ENCODE measurements at places on chromosomes 2 and 18.

DNA sequence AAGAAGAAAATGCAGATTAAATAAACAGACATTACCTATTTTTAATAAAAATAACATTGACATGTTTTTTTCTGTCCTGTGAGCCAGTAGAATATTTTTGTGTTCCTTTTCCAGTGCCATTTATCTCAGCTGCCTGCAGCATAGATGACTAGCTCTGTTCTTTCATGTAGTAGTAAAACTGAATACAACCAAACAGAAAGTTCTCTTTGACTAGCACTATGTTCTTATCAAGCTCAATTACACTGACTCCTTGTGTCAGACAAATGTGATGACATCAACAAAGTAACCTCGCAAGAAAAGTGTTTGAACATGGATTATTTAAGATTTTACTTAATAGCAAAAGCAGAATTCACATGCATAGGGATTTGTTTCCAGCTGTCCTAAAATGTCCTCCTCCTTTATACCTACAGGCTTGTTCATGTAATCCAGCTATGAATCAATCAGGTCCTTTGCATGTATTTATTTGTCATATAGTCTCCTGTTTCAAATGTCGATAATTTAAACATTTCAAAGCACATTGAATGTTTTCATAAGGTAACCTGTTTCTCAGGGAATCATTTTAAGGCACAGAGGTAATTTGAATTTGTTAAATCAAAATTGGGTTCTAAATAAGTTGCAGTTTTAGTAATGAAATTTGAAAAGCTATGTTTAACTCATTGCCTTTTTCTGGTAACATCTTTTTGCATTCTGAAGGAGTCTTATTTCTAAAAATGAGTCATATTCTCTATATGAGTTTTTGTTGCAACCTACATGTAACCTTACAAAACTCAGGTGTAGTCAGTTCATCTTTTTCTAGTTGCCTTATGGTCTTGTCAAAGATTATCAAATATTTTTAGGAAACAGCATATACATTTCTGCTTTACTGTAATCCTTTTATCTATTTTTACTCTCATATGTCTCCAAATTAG, 215.3 kb upstream of the GULP1 start:
- no peak for DNase-seq

DNA sequence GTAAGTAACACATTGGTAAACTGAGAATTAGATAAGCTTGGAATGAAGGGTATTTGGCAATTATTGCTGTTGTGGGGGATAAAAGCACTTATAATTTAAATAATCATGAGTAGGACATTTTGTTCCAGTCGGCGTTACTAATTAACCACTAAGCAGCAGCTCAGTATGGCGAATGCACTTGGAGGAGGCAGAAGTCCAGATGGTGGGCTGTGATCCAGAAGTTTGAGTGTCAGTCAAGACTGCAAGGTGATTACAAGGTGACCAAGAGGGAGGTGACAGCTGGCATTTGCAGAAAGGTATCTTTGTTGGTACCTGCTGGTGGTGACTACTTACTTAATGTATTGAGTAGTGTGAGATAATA, 643.6 kb upstream of the FAM98A start:
- DNase-seq = peak; percentile 7

- no peak for DNase-seq
These were observed 233.0 kb upstream of the SIX2 start for GRCh38 chr2:45242161-45242741.

DNA sequence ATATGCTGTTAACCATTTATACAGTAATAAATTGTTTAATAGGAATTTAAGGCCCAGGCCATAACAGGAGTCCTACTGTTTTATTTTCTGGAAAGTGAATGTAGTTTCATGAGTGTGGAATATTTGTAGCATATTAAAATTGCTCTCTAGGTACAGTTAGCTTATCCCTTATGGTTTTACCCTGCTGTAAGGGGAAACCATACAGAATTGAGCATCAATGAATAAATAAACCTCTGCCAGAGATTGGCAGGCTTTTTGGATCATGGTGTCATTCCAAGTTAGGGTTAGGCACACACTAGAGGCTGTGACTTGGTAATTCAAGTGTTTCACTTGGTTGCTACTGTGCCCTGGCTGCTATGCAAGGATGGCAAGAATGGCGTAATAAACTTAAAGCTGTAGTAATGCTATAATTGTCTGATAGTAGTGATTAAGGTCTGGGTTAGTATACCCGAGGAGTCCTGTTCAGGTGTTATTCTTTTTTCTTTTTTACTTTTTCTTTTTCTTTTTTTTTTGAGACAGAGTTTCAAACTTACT, 30.4 kb downstream of the BMPR2 start:
- DNase-seq = no peak

GRCh38 chr2:128681507-128681906, 362.8 kb upstream of the HS6ST1 start:
- no peak for DNase-seq

Data from pons (tissue), 1 donor.